ENCODE measurements at places on chromosomes 1 and 21.

- peak; percentile 22 for DNase-seq
Observed at GRCh38 chr1:163315773-163316374, 5.9 kb upstream of the NUF2 start.

DNA sequence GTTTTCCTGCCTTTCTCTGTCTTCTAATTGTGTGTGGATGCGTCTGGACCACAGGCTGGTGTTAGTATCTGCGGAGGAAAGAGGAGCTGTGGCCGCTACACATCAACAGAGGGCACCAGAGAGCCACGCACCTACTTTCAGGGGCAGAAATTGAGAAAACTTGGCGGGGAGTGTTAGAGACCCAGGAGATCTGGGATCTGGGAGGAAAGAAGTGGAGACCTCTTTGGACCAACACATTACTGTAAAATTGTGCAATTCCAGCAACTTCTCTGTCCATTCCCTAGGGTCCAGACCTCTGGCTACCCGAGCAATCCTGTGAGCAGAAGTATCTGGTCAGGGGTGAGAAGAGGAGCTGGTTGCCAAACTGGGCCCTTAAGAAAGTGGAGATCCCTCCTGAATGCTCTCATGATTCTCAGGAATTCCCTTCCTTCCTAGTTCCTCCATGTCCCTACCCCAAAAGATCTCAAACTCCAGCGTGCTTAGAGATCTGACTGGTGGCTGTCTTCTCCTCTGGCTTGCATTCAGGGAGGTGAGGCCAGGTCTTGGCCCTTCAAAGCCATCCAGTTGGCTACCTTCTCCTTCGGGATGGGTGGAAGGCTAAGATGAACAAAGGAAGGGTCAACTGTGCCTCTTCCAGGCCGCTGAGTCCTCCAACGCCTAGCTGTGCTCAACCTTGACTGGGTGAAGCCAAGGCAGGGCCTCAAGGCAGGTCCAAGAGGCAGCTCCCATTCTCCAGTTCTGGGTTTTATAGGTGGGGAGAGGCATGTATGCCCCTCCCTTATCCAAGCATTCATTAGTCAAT, 1.2 kb upstream of the KIRREL1 start:
- peak; percentile 29 for DNase-seq

DNA sequence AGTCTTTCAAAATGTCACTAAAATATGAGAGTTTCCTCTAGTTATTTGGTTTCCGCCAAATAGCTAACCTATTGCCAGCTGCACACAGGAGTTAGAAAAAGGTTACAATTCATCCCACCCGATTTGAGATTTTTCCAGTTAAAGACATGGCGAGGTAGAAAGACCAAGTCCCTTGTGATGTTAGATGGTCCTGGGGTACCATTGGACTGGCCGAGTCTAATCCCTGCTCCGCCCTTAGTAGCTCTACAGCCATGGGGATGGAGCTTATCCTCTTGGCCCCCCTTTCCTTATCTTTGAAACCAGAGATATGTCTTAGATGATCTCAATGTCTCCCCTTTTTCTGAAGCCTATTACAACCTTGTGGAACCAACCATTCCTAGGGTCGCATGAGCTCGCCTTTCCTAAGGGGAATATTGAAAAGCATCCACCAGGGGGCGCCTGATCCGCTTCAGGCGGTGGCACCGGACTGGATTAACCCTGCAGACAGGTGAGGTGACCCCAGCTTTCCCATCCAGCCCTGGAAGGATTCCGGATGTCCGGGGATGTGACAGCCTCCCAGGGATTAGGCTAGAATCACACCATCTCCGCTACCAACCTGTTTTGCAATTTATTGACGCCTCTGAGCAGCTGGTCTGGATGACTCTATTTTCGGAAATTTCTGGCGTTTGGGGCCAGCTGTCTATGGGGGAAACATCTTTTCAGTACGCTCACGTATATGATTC, 68.3 kb upstream of the SIM2 start:
- DNase-seq = peak; percentile 40

DNA sequence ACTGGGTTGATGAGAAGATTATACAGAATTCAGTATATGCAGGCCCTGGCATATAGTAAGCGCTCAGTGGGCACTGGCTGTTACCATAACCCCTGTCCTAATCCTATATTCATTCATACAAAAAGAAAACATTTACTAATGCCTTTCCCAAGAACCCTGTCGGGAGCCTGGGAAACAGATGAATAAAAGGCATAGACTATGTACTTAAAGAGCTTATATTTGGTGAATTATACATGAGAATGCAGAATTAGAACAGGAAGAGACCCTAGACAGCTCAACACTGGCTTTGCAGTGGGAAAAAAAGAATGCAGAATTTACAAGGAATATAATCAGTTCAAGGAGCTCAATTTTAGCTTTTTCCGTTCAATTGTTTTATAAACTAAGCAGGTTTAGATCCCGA, 10.9 kb downstream of the AK2 start:
- DNase-seq = no peak

- no peak for DNase-seq
Observed at GRCh38 chr1:60386249-60386648, 312.7 kb upstream of the C1orf87 start.

- DNase-seq = no peak
Observed at GRCh38 chr1:170680428-170680827, 16.5 kb downstream of the PRRX1 start.

GRCh38 chr1:173122958-173123852, 72.5 kb upstream of the TNFSF18 start:
- no peak for DNase-seq

- DNase-seq = no peak
Observed at GRCh38 chr1:28871631-28872401, 42.6 kb upstream of the EPB41 start.

- DNase-seq = no peak
Observed at GRCh38 chr21:31034378-31034777, 3.9 kb downstream of the KRTAP19-8 start.

- DNase-seq = no peak
Observed at GRCh38 chr1:203289982-203290260, 15.4 kb upstream of the BTG2 start.

DNA sequence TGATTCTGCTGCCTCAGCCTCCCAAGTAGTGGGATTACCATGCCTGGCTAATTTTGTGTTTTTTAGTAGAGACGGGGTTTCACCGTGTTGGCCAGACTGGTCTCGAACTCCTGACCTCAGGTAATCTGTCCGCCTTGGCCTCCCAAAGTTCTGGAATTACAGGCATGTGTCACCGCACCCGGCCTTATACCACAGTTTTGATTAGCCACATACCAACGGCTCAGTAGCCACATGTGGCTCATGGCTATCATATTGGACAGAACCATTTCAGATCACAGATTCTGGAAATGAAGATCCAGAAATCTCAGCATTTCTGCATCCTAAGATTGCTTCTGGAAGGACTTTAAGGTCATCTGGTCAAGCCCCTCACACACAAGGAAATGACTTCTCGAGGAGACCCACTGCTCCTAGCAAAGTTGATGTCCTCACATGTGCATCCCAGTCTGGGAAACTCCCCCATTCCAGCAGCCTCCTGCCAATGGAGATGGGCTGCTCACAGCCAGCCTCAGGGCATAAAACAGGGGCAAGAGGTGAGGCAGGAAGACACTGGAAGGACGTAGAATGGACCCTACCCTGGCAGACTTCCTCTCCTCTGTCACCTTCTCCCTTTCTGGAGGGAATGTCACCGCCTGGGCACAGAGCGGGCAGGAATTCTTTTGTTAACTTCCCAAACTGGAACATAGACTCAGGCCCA, 17.5 kb upstream of the CITED4 start:
- DNase-seq = no peak

- DNase-seq = no peak
Observed at GRCh38 chr1:182714546-182714945, 30.2 kb upstream of the RGS8 start.

GRCh38 chr21:40120940-40121575, 253.8 kb downstream of the PCP4 start:
- no peak for DNase-seq

GRCh38 chr1:3581296-3582036, 29.8 kb downstream of the MEGF6 start:
- DNase-seq = no peak

DNA sequence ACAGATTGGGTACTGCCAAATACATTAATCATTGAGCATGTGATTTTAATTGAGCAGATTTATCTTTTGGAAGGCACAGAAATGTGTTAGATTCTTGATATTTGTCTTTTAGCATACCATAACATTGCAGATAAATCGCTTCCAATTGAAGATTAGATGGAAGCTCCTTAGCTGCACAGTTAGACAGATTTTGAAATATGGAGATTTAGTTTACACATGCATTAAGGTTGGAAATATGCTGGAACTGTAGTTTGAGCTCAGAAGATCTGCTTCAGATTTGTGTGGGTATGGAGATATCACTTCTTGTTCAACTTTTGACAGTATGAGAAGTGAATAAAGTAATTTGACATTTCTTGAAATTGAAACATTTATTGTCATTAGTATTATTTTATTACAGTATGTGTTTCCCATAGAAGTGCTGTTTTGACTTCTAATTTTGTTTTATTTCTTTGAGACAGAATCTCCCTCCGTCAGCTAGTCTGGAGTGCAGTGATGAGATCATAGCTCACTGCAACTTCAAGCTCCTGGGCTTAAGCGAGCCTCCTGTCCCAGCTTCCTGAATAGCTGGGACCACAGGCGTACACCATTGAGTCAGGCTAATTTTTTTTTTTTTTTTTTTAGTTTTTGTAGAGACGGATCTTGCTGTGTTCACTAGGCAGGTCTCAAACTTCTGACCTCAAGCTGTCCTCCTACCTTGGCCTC, 29.1 kb downstream of the THRAP3 start:
- no peak for DNase-seq

DNA sequence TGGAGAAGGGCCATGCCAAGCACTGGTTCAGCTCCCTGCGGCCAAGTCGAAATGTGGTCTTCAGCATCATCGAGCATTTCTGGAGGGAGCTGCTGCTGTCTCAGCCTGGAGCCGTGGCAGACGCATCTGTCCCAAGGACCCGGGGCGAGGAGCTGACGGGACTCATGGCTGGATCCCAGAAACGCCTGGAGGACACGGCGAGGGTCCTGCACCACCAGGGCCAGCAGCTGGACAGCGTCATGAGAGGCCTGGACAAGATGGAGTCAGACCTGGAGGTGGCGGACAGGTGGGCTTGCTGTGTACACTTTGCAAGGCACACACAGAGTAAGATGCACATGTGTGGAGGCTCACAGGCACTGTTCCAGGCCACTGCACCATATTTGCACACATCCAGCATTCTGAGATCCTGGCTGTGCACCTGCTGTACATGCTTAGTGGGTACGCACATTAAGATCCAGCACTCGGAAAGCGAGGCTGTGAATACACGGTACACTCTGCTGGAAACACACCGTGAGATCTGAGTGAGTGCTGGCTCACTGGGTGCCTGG, 12.8 kb downstream of the SNAP47 start:
- no peak for DNase-seq

- no peak for DNase-seq
Observed at GRCh38 chr1:203189951-203190352, 3.4 kb upstream of the CHI3L1 start.

DNA sequence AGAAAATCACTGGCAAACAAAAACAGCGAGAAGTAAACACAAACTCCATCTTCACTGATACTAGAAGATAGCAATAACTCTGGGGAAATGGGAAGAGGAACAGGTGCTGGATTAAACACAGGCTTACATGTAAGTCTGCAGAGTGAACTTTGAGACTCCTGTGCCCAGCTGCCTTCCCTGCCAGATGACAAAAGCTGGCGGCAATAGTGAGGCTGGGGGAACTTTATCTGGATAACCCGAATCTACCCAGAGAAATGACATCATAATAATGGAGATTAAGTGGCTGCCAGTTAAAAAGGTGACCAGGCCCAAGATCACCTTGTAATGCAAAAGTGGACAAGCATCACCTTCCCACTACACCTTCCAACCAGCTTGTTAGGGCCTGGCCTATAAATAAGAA, 184.5 kb downstream of the CHRM3 start:
- no peak for DNase-seq

DNA sequence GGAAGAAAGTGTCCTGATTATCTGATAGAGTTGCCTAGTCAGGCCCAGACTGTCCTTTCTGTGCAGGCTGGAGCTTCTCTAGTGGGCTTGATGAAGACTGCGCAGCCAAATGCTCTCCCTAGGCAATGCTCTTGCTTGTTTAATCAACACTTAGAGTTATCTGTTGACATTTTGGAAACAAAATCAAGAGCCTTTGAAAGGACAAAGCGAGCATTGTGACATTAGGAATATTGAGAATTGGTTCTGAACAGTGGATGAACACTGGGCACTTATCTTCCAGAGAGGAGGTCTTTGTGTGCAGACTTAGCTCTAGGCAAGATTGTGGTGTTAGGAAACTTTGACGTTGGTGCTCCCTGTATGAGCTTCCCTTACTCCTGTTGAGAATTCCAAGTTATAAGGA, 94.5 kb downstream of the DNTTIP2 start:
- DNase-seq = no peak
